ENCODE measurements at places on chromosomes 6 and 20. TPM values are rescaled to one million over a fixed set of nuclear protein-coding genes. Genes with fewer than 3 reads are reported as not detected.
A peak's percentile ranks its signal among the peaks of the same experiment; 100 is the strongest.

DNA sequence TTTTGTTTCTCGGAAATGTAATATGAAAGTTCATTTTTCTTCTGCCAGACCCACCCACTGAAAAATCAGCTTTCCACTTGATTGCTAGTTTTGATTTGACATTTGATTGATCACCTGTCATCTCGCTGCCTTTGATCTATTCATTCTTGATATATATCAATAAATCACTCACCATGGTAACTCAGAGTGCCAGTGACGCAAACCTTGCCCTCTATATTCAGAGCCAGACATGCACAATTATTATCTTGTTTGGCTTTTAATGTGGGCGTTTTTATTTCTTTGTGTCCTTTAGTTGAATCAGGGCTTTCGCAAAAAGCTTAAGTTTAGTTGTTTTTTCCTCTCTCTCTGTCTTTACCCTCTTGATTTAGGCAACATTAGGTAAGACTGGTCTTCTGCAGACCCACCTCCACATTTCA is 2.0 kb downstream of the TSHZ2 start:
- DNase-seq: no peak

DNA sequence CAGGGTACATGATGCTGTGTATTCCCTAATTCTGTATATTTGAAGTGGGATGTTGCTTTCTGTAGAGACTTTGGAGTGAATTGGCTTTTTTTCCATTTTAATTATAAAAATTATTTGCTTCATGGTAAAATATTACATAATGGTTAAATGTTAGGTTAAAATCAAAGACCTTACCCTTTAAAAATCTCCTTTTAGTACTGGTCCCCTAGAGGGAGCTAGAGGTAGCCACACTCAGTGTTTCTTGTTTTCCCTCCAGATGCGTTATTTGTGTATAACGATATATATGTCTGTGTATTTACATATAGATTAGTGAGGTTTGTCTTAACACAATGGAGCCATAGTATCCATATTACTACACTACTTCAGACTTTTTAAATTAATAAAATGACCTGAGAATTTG is 146.7 kb downstream of the PLCB4 start:
- DNase-seq: no peak

DNA sequence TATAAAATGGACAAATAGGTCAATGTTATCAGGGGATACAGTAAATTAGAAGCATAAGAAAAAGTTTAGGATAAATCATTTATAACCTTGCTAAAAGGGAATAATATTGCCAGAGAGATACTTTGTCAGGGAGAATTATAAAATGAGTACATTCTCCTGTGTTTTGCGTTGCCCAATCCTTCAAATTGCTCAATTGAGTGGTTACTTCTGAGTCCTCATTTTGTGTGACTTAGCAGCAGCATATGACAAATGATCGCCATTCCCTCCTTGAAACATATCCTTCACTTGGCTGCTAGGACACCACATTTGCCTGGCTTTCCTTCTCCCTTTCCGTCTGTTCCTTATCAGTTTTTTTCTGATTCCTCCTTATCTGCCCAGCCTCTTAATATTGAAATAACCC is 106.7 kb upstream of the FLRT3 start:
- DNase-seq: no peak

DNA sequence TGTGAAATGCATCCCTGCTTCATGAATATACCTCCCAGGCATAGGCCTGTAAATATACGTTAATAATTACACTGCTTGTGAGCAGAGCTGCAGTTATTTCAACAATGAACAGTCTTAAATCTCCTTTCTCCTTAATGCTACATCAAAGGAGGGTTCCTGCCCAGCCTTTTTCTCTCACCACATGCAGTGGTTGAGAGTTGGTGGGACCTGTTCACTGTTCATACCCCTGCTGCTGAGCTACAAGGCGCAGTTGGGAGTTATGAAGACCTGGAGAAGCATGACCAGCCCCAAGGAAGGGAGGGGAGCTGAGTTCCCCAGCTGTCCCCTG is 111.9 kb upstream of the FOXQ1 start:
- no peak for DNase-seq

DNA sequence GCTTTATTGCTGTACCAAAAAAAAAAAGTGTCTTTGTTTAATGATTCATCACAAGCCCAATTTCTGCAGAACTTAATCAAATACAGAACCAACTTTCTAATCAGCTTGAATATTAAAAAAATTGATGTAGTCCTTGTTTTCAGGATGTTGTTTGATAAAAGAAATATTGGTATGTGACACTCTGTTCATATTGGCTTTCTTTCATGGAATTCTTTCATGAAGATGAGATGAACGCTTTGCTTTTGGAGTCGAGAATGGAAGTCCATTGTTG is 184.3 kb downstream of the ZNF217 start:
- DNase-seq: no peak

GRCh38 chr20:15625981-15626380 is 947.3 kb downstream of the KIF16B start:
- DNase-seq: no peak

DNA sequence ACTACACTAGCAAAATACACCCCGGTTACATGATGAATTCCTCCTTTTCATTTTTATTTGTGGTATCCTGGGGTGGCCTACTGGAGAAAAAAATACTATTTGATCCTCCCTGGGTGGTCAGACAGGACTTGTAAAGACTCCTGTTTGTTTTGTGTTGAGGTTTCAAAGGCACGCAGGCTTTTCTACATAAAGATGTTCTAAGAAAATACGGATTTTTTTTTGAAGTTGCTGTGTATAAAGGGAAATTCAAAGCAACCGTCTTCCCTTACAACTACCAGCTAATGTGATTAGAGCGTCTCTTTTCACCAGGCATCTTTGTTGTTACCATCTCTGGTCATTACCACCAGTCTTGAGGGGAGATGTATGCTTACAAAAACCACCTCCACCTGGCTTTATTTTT is 187.1 kb downstream of the SOX4 start:
- DNase-seq: no peak

- peak; percentile 68 for DNase-seq
Observed at GRCh38 chr6:151390851-151391470, 398 bp downstream of the ZBTB2 start.

DNA sequence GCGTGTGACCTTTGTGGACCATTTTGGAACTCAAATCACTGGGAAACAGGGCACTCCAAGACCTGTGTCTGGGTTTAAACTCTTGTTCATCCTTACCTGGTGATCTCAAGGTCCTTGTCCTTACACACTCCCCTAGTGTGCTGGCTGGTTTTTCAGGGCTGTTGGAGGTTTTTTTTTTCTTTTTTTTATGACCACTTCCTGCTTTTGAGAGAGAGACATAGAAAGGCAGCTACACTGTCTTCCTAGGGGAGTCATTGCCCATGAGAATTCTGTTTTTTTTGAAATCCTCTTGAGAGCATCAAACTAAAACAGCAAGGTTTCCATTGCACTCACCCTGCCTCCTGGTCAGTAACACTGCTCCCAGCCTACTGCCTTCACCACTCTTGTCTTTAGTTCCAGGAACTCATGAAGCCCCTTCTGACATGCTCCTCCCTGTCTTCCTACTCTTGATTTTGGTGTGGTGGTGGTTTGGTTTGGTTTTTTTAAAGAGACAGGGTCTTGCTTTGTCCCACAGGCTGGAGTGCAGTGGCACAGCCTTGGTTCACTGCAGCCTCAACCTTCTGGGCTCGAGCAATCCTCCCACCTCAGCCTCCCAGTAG is 28.6 kb downstream of the PRPH2 start:
- no peak for DNase-seq

GRCh38 chr20:22579119-22579427 is 5.3 kb downstream of the FOXA2 start:
- no peak for DNase-seq

- DNase-seq: no peak
Observed at GRCh38 chr6:90948540-90948939, 361.7 kb upstream of the MAP3K7 start.

GRCh38 chr20:37388831-37389230 is 42.9 kb downstream of the SRC start:
- no peak for DNase-seq

DNA sequence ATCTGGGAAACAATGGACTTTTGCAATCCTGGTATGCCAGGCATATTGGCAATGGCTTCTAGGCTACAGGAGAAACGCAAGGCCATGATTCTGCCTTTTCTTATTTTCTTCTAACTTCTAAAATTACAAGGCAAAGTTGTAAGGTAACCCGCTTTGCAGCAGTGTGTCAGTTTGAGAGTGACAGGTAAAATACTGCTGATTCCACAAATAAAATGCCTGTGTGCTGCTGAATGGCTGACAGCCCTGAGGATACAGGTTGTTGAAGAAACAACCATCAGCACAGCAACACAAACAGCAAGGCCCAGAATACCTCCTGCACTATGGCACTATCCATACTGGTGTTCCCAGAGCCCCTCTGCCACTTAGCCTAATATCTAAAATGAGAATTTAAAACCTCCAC is 37.1 kb downstream of the SLC17A1 start:
- DNase-seq: no peak

FAM209A gene
- not detected for total RNA-seq

PROKR2 gene
- 40.4 TPM for total RNA-seq

MTFR2 gene
- 0.94 TPM for total RNA-seq

GPSM3 gene
- 0.78 TPM for total RNA-seq

EEF1A1 gene
- 15,287 TPM for total RNA-seq

PACSIN1 gene
- total RNA-seq: 2.8 TPM

TMEM244 gene
- total RNA-seq: 1.4 TPM

Data from occipital lobe (tissue), 3 donors.